Caco-2 (cell line): ENCODE measurements at places on chromosomes 4 and X. TPM values are rescaled to one million over a fixed set of nuclear protein-coding genes. Genes with fewer than 3 reads are reported as not detected.
A peak's percentile ranks its signal among the peaks of the same experiment; 100 is the strongest.

The MAP3K15 gene
- total RNA-seq, result 1.3 and 1.5 TPM in 2 replicates

The ZFP42 gene
- 0.34 and 1.2 TPM in 2 replicates for total RNA-seq

The LDOC1 gene
- total RNA-seq, result not detected in 2 replicates

The NLGN4X gene
- not detected in 2 replicates for total RNA-seq

The AREG gene
- total RNA-seq, result 146 and 162 TPM in 2 replicates

The RPS6KA6 gene
- 8.7 and 9.2 TPM in 2 replicates for total RNA-seq

The YY2 gene
- total RNA-seq, result 3.7 and 3.9 TPM in 2 replicates

The TMEM271 gene
- not detected in 2 replicates for total RNA-seq

The CENPVL2 gene
- total RNA-seq, result not detected in 2 replicates

The DNAAF6 gene
- not detected in 2 replicates for total RNA-seq

The RS1 gene
- total RNA-seq, result 0.09 TPM in 1 of 2 replicates, not detected in the other

The UGT2B17 gene
- 0.19 and 0.20 TPM in 2 replicates for total RNA-seq

DNA sequence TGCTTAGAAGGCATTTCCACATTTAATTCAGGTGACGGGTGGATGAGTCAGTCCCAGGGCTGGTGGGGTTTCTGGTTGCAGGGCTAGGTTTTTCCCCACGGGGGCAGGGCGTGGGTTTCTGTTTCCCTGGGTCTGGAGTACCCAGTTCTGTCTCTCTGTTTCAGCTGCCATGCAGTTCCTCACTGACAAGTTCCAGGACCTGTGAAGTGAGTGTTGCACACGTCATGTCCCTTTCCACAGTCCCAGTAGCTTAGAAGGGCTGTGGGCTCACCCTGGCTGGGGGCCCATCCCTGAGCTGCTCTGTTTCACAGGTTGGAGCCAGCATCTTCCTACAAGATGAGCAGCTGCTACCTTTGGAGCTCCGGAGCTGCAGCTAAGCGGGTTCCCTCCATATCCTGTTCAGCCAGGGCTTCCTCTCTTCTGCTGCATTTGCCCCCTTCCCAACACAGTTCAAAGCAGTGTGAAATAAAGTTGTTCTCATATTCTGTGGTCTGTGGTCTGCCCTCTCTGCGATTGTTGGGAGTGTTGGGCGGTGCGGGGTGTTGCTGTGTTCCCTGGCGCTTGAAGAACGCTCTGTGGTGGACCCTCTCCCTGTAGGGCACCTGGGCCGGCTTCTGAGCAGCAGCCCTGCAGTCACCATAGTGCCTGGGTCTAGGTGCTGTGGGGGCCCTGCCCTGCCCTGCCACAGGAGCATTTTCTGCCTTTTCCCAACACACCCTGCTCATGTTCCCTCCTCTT lies 3.9 kb downstream of the LOC101059915 start:
- no peak overlapping the region for H3K27ac ChIP-seq
- DNase-seq, result no peak
- no peaks in the 10 kb centered on the region for H3K4me1 ChIP-seq
- H3K4me3 ChIP-seq, result no peak overlapping the region
- no peaks in the 10 kb centered on the region; the same call in 1 of the 2 replicates for H3K27me3 ChIP-seq
- no peaks in the 10 kb centered on the region for H3K36me3 ChIP-seq

- H3K27me3 ChIP-seq, result no peaks in the 10 kb centered on the region
- no peak overlapping the region for H3K4me3 ChIP-seq
- no peaks in the 10 kb centered on the region for H3K4me1 ChIP-seq
- no peak overlapping the region for H3K27ac ChIP-seq
- DNase-seq, result no peak
- no peaks in the 10 kb centered on the region for H3K36me3 ChIP-seq
Measured at GRCh38 chr4:78766650-78767049, 9.5 kb upstream of the BMP2K start.

DNA sequence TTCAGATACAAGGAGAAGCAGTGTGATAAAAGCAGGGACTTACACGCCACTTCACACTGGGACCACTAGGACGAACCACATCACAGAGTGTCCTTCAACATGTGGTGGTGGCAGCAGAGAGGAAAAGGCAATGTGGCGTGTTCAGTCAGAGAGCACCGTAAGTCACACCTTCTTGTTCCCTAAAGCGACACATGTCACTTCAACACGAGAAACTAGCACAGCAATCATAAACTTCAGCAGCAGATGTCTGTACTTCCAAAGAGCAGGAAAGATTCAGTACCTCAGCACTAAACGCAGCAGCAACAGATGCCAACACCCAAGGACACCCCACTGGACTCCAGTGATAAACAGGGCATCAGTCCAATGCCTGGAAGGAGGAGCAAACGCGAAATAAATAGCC lies 96.7 kb downstream of the AREG start:
- peak overlapping the region; percentile 90 for H3K27ac ChIP-seq
- H3K27me3 ChIP-seq, result no peaks in the 10 kb centered on the region
- DNase-seq, result no peak
- no peak overlapping the region for H3K4me3 ChIP-seq

DNA sequence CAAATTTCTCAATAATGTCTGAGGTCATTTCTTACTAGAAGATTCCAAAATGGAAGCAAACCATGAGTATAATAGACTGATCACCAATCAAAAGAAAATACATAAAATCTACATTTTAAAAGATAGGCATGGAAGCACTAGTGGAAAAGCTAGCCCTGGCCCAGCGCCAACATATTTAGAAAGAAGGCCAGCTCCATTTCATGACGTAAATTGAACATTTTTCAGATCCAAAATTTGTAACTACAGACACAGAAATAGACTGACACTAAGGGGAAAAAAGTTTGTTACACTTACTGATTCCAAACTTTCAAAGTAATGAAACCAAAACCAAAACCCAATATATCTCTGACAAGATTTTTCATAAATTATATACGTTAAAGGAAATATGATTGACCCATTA lies 117.7 kb downstream of the ADAMTS3 start:
- no peak for DNase-seq
- no peaks in the 10 kb centered on the region for H3K4me1 ChIP-seq
- H3K36me3 ChIP-seq, result no peaks in the 10 kb centered on the region
- H3K4me3 ChIP-seq, result no peak overlapping the region
- no peak overlapping the region for H3K27ac ChIP-seq

DNA sequence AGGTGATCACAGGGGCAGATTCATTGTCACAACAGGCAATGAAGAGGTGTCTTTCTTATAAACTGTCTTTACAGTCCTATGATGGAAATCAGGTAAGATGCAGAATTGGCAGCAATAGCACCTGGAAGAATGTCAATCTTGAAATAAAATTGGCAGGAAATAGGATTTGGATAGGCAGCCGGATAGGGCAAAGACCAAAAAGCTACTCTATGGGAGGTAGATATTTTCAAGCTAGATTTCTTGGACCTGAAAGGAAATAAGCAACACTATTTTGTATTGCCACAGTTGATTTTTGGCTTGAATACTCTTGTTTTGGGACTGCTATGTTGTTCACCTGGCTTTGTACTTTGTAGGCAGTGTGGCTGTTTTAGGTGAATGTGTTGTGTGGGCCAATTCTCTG lies 314.2 kb downstream of the SLC7A11 start:
- no peak for DNase-seq
- H3K36me3 ChIP-seq, result no peaks in the 10 kb centered on the region
- H3K4me3 ChIP-seq, result no peak overlapping the region
- H3K27ac ChIP-seq, result no peak overlapping the region
- no peaks in the 10 kb centered on the region for H3K4me1 ChIP-seq

- peaks cover 37% of the 10 kb centered on the region for H3K4me1 ChIP-seq
- H3K27me3 ChIP-seq, result no peaks in the 10 kb centered on the region
- no peak for DNase-seq
- H3K36me3 ChIP-seq, result no peaks in the 10 kb centered on the region
Measured at GRCh38 chr4:88191404-88191803, 33.0 kb upstream of the ABCG2 start.

- H3K4me3 ChIP-seq, result no peak overlapping the region
- no peak for DNase-seq
- no peaks in the 10 kb centered on the region for H3K36me3 ChIP-seq
Measured at GRCh38 chr4:76990288-76991080, 40.9 kb downstream of the SEPTIN11 start.

- no peak for DNase-seq
- no peaks in the 10 kb centered on the region for H3K27me3 ChIP-seq
- no peak overlapping the region for H3K27ac ChIP-seq
- H3K4me3 ChIP-seq, result no peak overlapping the region
- H3K4me1 ChIP-seq, result no peaks in the 10 kb centered on the region
Measured at GRCh38 chrX:96971812-96972211, 88.1 kb downstream of the RPA4 start.

DNA sequence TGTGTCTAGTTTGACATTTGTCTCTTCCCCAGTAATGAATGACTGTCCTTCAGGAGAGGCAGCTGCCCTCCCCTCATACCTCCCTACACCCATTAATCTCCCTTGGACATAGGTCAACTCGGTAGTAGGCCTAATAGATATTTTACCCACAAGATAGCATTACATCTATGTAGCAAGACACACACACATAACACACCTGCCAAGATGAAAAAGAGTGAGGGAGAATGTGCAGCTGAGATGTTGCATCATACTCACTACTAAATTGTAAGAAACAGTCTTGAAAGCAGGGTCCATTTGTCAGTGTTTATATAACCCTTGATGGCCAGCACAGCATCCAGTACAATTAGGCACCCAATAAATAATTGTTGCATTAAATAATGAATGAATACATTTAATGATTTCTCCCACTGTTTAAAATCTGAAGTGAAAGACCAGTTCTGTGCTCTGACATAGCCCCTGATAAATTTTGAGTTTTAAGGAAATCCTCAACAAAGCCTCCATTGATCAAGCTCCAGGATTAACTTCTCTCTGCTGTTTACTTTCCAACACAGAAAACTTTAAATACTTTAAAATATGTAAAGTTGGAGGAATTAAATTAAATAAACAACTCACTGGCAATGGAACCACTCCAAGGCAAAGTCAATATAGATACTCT lies 440.8 kb upstream of the RASGEF1B start:
- peak overlapping the region; percentile 17 for H3K27ac ChIP-seq
- peaks cover 8% of the 10 kb centered on the region for H3K4me1 ChIP-seq
- H3K36me3 ChIP-seq, result no peaks in the 10 kb centered on the region
- peak; percentile 2 for DNase-seq

DNA sequence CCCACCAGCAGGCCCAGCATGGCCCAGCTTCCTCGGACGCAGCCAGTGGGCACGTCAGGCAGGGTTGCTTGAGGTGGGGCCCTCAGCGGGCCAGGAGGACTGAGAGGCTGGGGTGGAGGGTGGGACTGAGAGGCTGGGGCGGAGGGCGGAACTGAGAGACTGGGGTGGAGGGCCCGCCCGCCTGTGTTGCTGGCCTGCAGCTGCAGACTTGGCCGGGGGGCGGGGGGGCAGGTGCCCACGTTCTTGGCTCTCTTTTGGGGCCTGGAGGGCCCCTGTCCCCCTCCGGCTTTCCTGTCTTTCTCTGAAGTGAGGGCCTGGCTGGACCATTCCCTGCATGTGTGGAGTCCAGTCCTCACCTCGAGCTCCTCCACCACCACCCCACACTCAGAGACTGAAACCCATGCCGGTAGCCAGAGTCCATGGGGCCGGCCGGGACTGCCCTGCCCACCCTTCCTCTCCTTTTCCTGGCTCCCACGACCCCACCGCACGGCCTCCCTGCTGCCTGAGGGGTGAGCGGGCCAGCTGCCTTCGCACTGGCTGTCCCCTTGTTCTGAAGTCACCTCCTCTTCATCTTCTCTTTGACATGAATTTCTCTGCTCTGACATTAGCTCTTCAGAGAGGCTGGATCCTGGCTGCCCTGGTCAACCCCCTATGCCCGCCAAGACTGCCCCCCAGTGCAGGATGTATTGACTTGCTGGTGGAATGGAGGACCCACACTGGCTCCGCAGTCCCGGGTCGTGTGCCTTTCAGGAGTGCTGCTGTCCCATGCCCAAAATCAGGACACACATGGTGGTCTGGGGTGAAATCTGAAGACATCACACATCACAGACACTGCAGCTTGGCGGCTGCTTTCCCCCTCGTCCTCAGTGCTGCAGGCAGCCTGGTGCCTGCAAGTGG lies 10.1 kb upstream of the NKX1-1 start:
- H3K4me1 ChIP-seq, result no peaks in the 10 kb centered on the region
- DNase-seq, result no peak
- no peaks in the 10 kb centered on the region for H3K36me3 ChIP-seq
- H3K4me3 ChIP-seq, result no peak overlapping the region

- H3K27me3 ChIP-seq, result no peaks in the 10 kb centered on the region
- H3K27ac ChIP-seq, result no peak overlapping the region
- H3K4me3 ChIP-seq, result no peak overlapping the region
- DNase-seq, result no peak
- no peaks in the 10 kb centered on the region for H3K36me3 ChIP-seq
- peaks cover 23% of the 10 kb centered on the region for H3K4me1 ChIP-seq
Measured at GRCh38 chrX:147917700-147918695, 6.3 kb downstream of the FMR1 start.

GRCh38 chr4:149113804-149114430 lies 671.7 kb upstream of the NR3C2 start:
- H3K4me3 ChIP-seq, result no peak overlapping the region
- H3K27me3 ChIP-seq, result no peaks in the 10 kb centered on the region
- H3K36me3 ChIP-seq, result no peaks in the 10 kb centered on the region
- no peak for DNase-seq
- H3K27ac ChIP-seq, result no peak overlapping the region

DNA sequence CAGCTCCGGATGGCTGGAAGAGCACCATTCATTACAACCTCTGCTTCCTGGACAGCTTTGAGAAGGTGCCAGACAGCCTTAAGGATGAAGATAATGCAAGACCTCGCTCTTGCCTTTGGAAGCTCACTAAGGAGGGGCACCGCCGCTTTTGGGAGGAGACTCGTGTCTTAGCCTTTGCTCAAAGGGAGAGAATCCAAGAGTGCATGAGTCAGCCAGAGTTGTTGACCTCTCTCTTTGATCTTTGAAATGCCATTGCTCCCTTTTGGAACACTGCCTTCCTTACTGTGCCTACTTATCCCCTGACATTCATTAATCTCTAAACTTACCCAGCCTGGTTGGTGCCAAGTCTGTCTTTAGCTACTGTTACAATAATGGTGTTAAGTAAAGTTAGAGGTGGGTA lies 1.2 kb downstream of the FOXR2 start:
- no peaks in the 10 kb centered on the region for H3K4me1 ChIP-seq
- no peak overlapping the region for H3K4me3 ChIP-seq
- no peak for DNase-seq

DNA sequence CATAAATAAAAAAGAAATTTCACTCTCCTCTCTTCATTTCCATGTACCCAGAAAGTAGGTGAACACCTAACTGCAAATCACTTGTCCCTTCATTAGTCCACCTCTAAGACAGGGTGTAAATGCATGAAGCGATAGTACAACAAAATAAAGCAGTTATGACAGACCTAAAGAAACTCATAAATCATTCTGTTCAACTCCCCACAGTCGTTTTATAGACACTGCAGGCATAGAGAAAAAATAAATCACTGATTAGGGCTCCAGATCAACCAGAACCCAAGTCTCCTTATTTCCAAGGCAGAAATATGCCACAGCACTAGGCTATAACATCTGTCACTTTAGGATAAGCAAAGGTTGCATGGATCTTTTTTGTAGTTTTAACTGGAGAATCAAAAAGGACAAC lies 3.0 kb downstream of the RASGEF1B start:
- no peaks in the 10 kb centered on the region for H3K36me3 ChIP-seq
- no peak overlapping the region for H3K4me3 ChIP-seq
- peaks cover 51% of the 10 kb centered on the region for H3K4me1 ChIP-seq
- no peak for DNase-seq
- H3K27ac ChIP-seq, result peak overlapping the region; percentile 94

- no peak for DNase-seq
- H3K36me3 ChIP-seq, result no peaks in the 10 kb centered on the region
- no peak overlapping the region for H3K4me3 ChIP-seq
- no peak overlapping the region for H3K27ac ChIP-seq
- no peaks in the 10 kb centered on the region for H3K4me1 ChIP-seq
- no peaks in the 10 kb centered on the region for H3K27me3 ChIP-seq
Measured at GRCh38 chrX:68584221-68584620, 63.2 kb upstream of the STARD8 start.
